H9 (cell line): ENCODE measurements at places on chromosomes 6 and 20.

DNA sequence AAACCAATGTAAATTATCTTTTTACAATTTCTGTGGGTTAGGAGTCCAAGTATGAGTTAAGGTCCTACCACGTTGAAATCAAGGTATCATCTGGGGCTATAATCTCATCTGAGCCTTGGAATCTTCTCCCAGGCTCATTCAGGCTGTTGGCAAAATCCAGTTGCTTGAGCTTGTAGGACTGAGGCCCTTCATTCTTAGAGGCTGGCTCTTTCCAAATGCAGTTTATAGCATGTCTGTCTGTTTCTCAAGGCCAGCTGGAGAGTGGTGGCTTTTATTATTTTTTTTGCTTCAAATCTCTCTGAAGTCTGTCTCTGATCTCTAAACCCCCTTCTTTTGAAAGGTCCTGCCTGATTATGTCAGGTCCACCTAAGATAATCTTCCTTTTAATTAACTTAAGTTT, 177.2 kb upstream of the ASCC3 start:
- H3K4me1 ChIP-seq: no peaks in the 10 kb centered on the region
- H3K27me3 ChIP-seq: no peaks in the 10 kb centered on the region
- no peak overlapping the region for H3K4me3 ChIP-seq
- H3K27ac ChIP-seq: no peak overlapping the region
- DNase-seq: no peak

GRCh38 chr6:117078624-117079023, 186.7 kb upstream of the VGLL2 start:
- no peaks in the 10 kb centered on the region for H3K4me1 ChIP-seq
- H3K27ac ChIP-seq: no peak overlapping the region
- no peak overlapping the region for H3K4me3 ChIP-seq
- no peaks in the 10 kb centered on the region for H3K27me3 ChIP-seq
- DNase-seq: no peak
- H3K36me3 ChIP-seq: no peaks in the 10 kb centered on the region

DNA sequence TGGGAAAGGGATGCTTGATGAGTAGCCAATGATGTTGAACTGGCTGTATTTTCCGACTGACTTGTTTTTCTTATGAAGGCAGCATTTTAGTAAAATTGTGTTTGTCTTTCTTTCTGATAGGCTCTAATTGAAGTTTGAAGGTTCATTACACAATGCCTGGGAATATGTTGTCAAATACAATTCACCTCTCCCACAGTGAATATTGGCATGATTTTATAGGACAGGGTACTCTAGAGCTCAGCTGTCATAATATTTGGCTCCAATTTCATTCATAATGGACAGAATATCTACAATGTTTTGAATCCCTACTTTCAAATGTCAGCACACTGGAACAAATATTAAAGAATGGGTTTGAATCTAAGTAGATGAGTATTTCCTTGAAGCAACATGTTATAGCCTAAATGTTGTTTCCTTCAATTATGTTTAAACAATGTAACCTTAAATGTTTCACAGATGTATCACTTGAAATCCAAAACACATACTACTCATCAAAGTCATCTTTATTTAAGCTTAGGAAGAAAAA, 81.4 kb downstream of the LAMA2 start:
- H3K27ac ChIP-seq: no peak overlapping the region
- no peak for DNase-seq
- no peaks in the 10 kb centered on the region for H3K27me3 ChIP-seq
- H3K4me1 ChIP-seq: no peaks in the 10 kb centered on the region; the same call in 1 of the 2 replicates
- no peak overlapping the region for H3K4me3 ChIP-seq

DNA sequence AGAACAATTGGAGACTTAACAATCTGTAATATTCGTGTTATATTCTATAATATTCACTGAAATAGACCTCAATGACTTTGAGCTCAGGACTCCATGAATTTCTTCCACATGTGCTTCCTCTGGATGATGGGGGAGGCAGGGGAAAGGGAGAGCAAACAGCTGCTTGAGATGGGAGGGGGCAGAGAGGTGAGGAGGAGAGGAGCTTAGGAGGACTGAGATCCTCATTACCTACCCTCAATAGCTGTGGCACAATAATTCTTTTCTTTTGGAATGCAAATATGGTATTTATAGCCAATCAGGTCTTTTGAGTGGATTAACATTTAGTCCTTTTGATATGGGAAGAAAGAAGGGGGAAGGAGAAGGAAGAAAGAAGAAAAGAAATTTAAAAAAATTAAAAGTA, 64.1 kb upstream of the ZNF217 start:
- H3K4me1 ChIP-seq: peaks cover 2% of the 10 kb centered on the region; the same call in 1 of the 2 replicates
- H3K4me3 ChIP-seq: no peak overlapping the region
- DNase-seq: no peak
- no peaks in the 10 kb centered on the region for H3K36me3 ChIP-seq
- H3K27ac ChIP-seq: no peak overlapping the region

GRCh38 chr6:30227763-30228487, 14.7 kb upstream of the TRIM26 start:
- no peak overlapping the region for H3K4me3 ChIP-seq
- H3K36me3 ChIP-seq: peaks cover 3% of the 10 kb centered on the region; the same call in 1 of the 3 replicates
- no peak for DNase-seq
- H3K27ac ChIP-seq: no peak overlapping the region

GRCh38 chr6:110509617-110510241, 33.3 kb upstream of the SLC22A16 start:
- no peak for DNase-seq
- H3K4me3 ChIP-seq: no peak overlapping the region
- no peaks in the 10 kb centered on the region for H3K27me3 ChIP-seq
- H3K4me1 ChIP-seq: peaks cover 5% of the 10 kb centered on the region; the same call in 1 of the 2 replicates
- H3K36me3 ChIP-seq: peaks cover 35% of the 10 kb centered on the region

- no peak for DNase-seq
- H3K4me3 ChIP-seq: no peak overlapping the region
- no peaks in the 10 kb centered on the region for H3K27me3 ChIP-seq
- no peaks in the 10 kb centered on the region for H3K4me1 ChIP-seq
- H3K27ac ChIP-seq: no peak overlapping the region
Observed at GRCh38 chr6:6091608-6092002, 84.9 kb upstream of the NRN1 start.

GRCh38 chr20:52150440-52151258, 40.9 kb downstream of the ZFP64 start:
- no peaks in the 10 kb centered on the region for H3K27me3 ChIP-seq
- H3K4me3 ChIP-seq: no peak overlapping the region
- no peak overlapping the region for H3K27ac ChIP-seq
- DNase-seq: no peak

GRCh38 chr6:42045538-42046460, 4.5 kb upstream of the TAF8 start:
- peaks cover 46% of the 10 kb centered on the region for H3K27me3 ChIP-seq
- H3K36me3 ChIP-seq: no peaks in the 10 kb centered on the region; the same call in 1 of the 2 replicates
- H3K4me3 ChIP-seq: peak overlapping the region; percentile 65
- H3K27ac ChIP-seq: no peak overlapping the region
- H3K4me1 ChIP-seq: peaks cover 3% of the 10 kb centered on the region; the same call in 1 of the 2 replicates

- no peaks in the 10 kb centered on the region for H3K36me3 ChIP-seq
- H3K4me1 ChIP-seq: no peaks in the 10 kb centered on the region
- no peak for DNase-seq
Observed at GRCh38 chr6:16271428-16271827, 33.0 kb downstream of the GMPR start.

GRCh38 chr6:29651413-29652197, 5.3 kb upstream of the MOG start:
- H3K36me3 ChIP-seq: no peaks in the 10 kb centered on the region
- H3K27ac ChIP-seq: no peak overlapping the region
- no peaks in the 10 kb centered on the region for H3K27me3 ChIP-seq
- no peak for DNase-seq
